ENCODE measurements at places on chromosomes 3 and 15. TPM values are rescaled to one million over a fixed set of nuclear protein-coding genes. Genes with fewer than 3 reads are reported as not detected.
A peak's percentile ranks its signal among the peaks of the same experiment; 100 is the strongest.

DNA sequence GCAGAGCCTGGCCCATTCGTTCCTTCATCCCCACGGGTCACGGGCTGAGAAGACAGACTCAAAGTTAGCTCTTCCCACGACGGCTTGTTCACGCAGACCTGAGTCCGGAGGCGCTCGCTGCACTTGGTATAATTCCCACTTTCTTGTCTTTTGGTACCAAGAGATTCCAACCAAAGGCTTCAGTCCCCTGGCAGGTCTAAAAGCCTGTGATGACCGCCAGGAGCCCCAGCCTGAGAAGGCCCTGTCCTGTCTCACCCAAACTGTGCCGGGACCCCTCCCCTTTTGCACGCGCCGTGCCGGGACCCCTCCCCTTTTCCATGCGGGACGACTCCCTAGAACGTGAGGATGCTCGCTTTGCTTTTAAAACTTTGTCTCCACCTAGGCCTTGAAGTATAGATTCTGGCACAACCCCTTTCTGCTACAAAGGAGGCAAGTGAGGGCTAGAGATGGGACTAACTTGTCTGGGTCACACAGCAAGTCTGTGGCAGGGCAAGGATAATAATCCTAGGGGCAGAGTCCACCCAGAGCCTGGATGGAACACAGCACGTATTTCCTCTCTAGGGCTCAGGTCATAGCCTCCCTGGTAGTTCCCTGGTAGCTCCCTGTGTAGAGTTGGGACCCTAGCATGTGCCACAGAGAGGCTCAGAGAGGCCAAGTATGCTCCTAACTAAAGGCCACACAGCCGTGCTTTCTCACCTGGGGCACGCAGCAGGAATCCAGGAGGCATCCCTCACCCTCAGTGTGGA lies 211.3 kb downstream of the XXYLT1 start:
- H3K27me3 ChIP-seq = no peaks in the 10 kb centered on the region
- DNase-seq = no peak
- H3K27ac ChIP-seq = no peak overlapping the region
- no peak overlapping the region for H3K4me3 ChIP-seq

DNA sequence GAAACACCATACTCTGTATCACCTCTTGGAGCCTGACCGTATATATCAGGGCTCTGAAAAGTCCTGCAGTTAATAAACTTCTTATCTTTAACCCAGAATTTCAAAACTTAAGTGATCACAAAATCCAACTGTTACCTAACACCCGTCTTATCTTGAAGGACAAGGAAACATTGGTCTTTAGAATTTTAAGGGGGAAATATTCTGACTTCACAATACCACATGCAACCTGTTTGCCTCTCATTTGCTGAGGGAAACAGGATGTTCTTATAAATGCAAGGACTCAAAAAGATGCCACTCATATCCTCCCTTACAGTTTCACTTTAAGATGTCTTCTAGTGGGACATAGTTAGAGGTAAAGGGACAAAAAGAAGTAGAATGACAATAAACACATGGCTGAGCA lies 67.9 kb downstream of the CRTC3 start:
- no peak for DNase-seq
- no peak overlapping the region for H3K4me3 ChIP-seq
- no peak overlapping the region for H3K27ac ChIP-seq
- no peaks in the 10 kb centered on the region for H3K27me3 ChIP-seq
- no peaks in the 10 kb centered on the region for H3K36me3 ChIP-seq
- peaks cover 7% of the 10 kb centered on the region for H3K4me1 ChIP-seq

- 0 out of 2 replicates have a peak, but pooled peaks cover 10% of the 10 kb centered on the region for H3K36me3 ChIP-seq
- DNase-seq = no peak
- H3K27me3 ChIP-seq = no peaks in the 10 kb centered on the region
- peaks cover 47% of the 10 kb centered on the region for H3K4me1 ChIP-seq
- H3K4me3 ChIP-seq = no peak overlapping the region
- no peak overlapping the region for H3K27ac ChIP-seq
Observed at GRCh38 chr3:189776149-189776824, 145.1 kb downstream of the TP63 start.

GRCh38 chr3:54426381-54426780 lies 304.0 kb downstream of the CACNA2D3 start:
- no peak overlapping the region for H3K4me3 ChIP-seq
- DNase-seq = no peak
- no peak overlapping the region for H3K27ac ChIP-seq
- no peaks in the 10 kb centered on the region for H3K4me1 ChIP-seq
- H3K27me3 ChIP-seq = peaks cover 10% of the 10 kb centered on the region
- H3K36me3 ChIP-seq = no peaks in the 10 kb centered on the region

GRCh38 chr15:73687351-73687750 lies 3.2 kb downstream of the CD276 start:
- H3K36me3 ChIP-seq = no peaks in the 10 kb centered on the region
- H3K27me3 ChIP-seq = no peaks in the 10 kb centered on the region
- H3K4me1 ChIP-seq = peaks cover 43% of the 10 kb centered on the region
- H3K27ac ChIP-seq = no peak overlapping the region
- no peak overlapping the region for H3K4me3 ChIP-seq
- DNase-seq = no peak

DNA sequence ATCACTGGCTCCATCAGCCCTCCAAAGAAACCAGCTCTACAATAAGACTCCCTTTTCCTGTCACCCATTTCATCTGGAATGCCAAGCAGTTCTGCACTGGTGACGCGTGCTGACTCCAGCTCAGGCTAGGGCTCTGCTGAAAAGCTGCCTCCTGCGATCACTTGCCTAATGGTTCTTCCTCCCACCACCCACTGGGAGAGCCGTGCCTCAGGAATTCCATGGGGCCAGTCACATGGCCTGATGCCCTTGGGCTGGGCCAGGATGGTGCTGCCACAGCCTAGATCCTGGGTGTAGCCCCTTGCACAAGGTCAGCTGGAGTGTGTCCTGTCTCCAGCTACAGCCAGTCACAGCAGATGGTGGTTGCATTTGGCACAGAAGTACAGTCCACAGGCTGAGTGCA lies 98.9 kb downstream of the DNAJB8 start:
- no peaks in the 10 kb centered on the region for H3K27me3 ChIP-seq
- peak; percentile 82 for DNase-seq
- no peak overlapping the region for H3K4me3 ChIP-seq
- peak overlapping the region; percentile 27 for H3K27ac ChIP-seq

DNA sequence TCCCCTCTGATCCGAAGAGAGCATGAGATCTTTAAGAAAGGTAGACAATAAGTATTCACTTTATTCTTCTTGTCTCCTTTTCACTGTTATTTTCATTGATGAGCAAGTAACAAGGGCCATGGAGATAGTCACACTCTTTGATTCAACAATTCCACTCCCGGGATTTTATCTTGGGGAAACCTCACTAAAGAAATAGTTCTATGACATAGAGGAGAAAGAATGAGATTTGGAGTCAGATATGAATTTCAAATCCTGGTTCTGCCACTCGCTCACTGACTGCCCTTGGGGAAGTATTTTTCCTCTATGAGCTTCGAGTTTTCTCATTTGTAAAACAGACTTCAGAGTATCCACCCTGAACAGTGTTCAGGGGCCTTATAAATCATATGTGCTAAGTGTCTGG lies 514.6 kb downstream of the NLGN1 start:
- H3K27ac ChIP-seq = no peak overlapping the region
- H3K36me3 ChIP-seq = no peaks in the 10 kb centered on the region
- no peak overlapping the region for H3K4me3 ChIP-seq
- DNase-seq = no peak
- no peaks in the 10 kb centered on the region for H3K27me3 ChIP-seq

- peaks cover 21% of the 10 kb centered on the region for H3K4me1 ChIP-seq
- no peak overlapping the region for H3K4me3 ChIP-seq
- no peak for DNase-seq
Observed at GRCh38 chr15:76191539-76192244, 119.6 kb downstream of the ETFA start.

- peaks cover 9% of the 10 kb centered on the region for H3K4me1 ChIP-seq
- no peak overlapping the region for H3K27ac ChIP-seq
- no peak overlapping the region for H3K4me3 ChIP-seq
- DNase-seq = no peak
- H3K36me3 ChIP-seq = no peaks in the 10 kb centered on the region
Observed at GRCh38 chr15:65420975-65421359, 1.8 kb downstream of the IGDCC4 start.

DNA sequence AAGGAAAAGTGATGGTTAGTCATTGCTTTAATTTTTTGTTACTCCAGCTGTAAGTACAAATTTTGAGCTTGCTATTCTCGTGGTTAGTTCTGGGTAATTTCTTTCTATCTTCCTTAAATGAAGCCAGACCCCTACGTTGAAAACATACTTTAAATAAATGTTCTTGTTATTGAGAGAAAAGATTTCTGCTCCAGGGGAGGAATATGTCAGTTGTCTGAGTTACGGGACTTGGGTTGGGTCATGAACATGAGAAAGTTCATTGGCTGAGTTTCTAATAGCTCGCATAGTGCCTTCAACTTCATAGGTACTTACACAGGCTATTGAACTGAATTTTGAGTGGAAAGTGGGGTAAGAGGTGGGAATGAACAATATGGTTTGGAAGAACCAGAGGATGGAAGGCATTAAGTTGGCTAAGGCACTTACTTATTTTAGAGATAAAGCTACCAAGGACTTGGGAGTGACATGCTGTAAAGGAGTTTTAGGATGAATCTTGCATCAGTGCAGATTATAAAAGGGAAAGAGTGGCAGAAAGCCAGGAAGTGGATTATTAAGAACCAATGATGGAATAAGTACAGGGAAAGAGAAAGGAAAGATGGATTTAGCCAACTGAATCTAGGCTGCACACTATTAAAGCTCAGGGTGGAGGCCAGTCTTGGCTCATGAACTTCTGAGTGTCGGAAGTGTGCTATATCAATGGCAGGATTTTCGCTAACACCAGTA lies 1.4 kb downstream of the RPSA start:
- H3K27ac ChIP-seq = peak overlapping the region; percentile 94
- DNase-seq = no peak
- peaks cover 37% of the 10 kb centered on the region for H3K36me3 ChIP-seq
- peak overlapping the region; percentile 98 for H3K4me3 ChIP-seq

DNA sequence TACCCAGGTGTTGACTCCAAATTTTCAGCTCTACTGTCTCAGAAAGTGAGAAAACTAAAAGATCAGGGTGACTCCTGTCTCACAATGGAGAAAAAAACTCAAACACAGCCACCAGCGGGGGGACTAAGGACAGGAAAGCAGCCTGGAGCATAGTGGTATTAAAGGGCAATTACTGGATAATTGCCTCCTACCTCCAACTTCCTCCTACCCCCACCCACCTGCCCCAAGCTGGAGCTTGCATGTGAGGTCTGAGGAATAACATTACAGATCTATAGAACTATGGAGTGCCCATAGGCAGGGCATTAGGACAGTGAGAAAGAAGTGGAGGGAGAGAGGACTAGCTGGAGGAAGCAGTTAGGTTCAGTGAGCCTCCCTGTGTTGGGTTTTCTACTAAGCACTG lies 2.7 kb upstream of the PCCB start:
- DNase-seq = no peak
- H3K4me1 ChIP-seq = peaks cover 28% of the 10 kb centered on the region
- no peaks in the 10 kb centered on the region for H3K27me3 ChIP-seq
- no peaks in the 10 kb centered on the region for H3K36me3 ChIP-seq

- no peaks in the 10 kb centered on the region for H3K27me3 ChIP-seq
- H3K4me1 ChIP-seq = 0 out of 2 replicates have a peak, but pooled peaks cover 6% of the 10 kb centered on the region
- peak within 1 kb of the TSS; percentile 44 for H3K27ac ChIP-seq
- peak within 1 kb of the TSS; percentile 71 for H3K4me3 ChIP-seq
- H3K36me3 ChIP-seq = no peaks in the 10 kb centered on the region
Observed at GRCh38 chr3:32391643-32392535, at the start of gene CMTM7. Gene CMTM7, plus strand, starts transcription at chr3:32391853. Its CDS starts 54 bp downstream, at chr3:32391907.

DNA sequence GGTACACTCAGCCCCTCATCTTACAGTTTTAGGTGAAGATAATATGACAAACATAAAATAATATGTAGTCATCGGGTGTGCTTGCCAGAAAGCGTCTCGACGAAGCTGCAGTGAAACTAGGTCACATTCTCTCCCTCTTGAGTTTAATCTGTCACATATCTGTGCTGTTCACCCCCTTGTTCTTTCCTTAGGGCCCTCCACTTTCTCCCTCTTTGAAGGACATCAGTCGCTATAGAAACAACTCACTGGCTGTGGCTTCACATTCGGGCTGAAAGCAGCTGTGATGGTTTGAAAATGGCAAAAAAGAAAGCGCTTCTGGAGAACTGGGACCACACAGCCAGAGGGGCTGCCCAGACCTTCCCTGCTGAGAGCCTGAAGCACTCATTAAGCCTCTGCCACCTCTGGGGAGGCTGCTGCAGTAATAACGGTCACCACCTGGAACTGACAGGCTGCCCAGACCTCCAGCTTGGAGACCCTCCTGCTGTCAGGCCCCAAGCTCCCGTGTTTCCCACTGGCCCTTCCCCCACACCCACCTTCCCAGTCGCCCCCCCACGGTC lies 50.3 kb downstream of the ABTB1 start:
- H3K4me3 ChIP-seq = no peak overlapping the region
- no peak for DNase-seq
- no peak overlapping the region for H3K27ac ChIP-seq

GRCh38 chr3:117885011-117885441 lies 1149.6 kb downstream of the IGSF11 start:
- H3K36me3 ChIP-seq = no peaks in the 10 kb centered on the region
- DNase-seq = no peak
- H3K4me1 ChIP-seq = no peaks in the 10 kb centered on the region
- no peak overlapping the region for H3K27ac ChIP-seq

DNA sequence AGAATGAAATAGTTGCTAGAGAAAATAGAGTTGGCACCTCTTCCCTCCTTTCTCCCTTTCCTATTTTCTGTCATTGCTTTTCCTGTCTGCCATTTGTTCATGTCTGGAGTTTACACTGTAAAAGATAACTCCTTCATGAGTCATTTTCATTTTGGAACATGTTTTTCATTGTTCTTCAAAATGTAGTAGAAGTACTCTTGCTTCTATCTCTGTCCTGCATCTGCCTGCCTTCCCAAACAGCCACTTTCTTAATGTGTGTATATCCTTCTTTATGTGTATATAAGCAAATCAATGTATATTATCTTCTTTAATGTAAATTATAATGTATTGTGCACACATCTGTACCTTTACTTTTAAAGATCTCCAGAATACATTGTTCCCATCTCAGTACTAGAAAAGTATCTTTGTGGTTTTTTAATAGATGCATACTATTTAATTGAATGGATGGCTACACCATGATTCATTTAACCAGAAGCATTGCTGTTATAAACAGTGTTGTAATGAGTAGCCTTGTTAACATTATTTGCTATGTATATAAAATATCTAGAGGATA lies 41.1 kb downstream of the TSC22D2 start:
- H3K4me1 ChIP-seq = peaks cover 52% of the 10 kb centered on the region
- H3K27ac ChIP-seq = 0 out of 2 replicates have a peak overlapping the region, but pooled peaks have one; percentile 25
- H3K36me3 ChIP-seq = peaks cover 18% of the 10 kb centered on the region
- no peak overlapping the region for H3K4me3 ChIP-seq
- no peaks in the 10 kb centered on the region for H3K27me3 ChIP-seq
- peak; percentile 60 for DNase-seq

- H3K4me1 ChIP-seq = no peaks in the 10 kb centered on the region
- no peak overlapping the region for H3K27ac ChIP-seq
- DNase-seq = no peak
- no peak overlapping the region for H3K4me3 ChIP-seq
Observed at GRCh38 chr3:132682201-132682600, 22.1 kb downstream of the UBA5 start.

- no peaks in the 10 kb centered on the region for H3K4me1 ChIP-seq
- peaks cover 5% of the 10 kb centered on the region for H3K27me3 ChIP-seq
Observed at GRCh38 chr3:124688581-124689454, 41.4 kb upstream of the UMPS start.

- no peak for DNase-seq
- no peaks in the 10 kb centered on the region for H3K36me3 ChIP-seq
- no peak overlapping the region for H3K4me3 ChIP-seq
Observed at GRCh38 chr3:26091626-26092025, 301.7 kb downstream of the OXSM start.

The CCDC191 gene
- 11.0 TPM for total RNA-seq

The YEATS2 gene
- total RNA-seq = 37.2 TPM

The GPR149 gene
- not detected for total RNA-seq

The HYAL1 gene
- 1.3 TPM for total RNA-seq

The LRRC34 gene
- total RNA-seq = 9.6 TPM

The PLSCR4 gene
- 8.3 TPM for total RNA-seq

The MFN1 gene
- total RNA-seq = 69.6 TPM

The RBPMS2 gene
- 4.1 TPM for total RNA-seq
